ENCODE measurements at places on chromosomes 4 and X.

GRCh38 chr4:17398035-17398434, 113.9 kb downstream of the QDPR start:
- H3K27ac ChIP-seq: no peak overlapping the region
- DNase-seq: no peak
- no peaks in the 10 kb centered on the region for H3K4me1 ChIP-seq
- no peak overlapping the region for H3K4me3 ChIP-seq

GRCh38 chr4:119020158-119020557, 115.5 kb upstream of the MYOZ2 start:
- H3K27me3 ChIP-seq: peaks cover 25% of the 10 kb centered on the region
- no peak overlapping the region for H3K27ac ChIP-seq
- no peak overlapping the region for H3K4me3 ChIP-seq
- H3K4me1 ChIP-seq: no peaks in the 10 kb centered on the region

DNA sequence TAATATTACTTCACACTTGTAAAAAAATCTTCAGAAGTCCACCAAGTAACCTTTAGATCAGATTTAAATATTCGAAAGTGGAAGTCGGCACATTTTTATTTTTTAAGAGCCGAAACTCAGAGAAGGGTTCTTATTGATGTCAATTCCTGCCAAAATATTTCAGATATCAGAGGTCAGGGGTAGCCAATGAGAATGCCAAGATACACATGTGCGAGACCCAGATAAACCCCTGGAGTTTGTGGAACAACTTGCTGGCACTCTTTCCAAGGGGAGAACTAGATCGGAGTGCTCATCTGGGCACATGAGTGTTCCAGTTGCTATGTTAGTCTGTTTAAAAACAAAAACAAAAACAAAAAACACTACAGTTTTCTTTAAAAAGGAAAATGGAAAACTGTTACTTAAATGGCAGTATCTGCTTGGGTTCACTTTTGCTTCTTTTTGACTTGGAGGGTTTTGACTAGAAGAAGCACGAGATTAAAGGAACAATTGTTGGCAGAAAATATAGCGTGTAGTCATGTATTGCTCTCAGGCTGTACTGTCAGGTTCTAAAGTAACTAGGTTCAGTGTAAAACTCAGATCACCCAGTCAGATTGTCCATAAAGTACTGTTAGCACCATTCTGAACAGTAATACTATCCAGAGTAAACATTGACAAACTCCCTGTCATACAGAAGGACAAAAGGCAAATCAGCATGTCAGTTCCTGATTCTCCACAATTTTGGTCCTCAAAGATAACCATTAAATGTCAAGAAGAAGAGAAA, 188.0 kb upstream of the PACRGL start:
- DNase-seq: no peak
- no peaks in the 10 kb centered on the region for H3K36me3 ChIP-seq
- no peak overlapping the region for H3K27ac ChIP-seq
- H3K4me1 ChIP-seq: no peaks in the 10 kb centered on the region
- H3K27me3 ChIP-seq: no peaks in the 10 kb centered on the region
- no peak overlapping the region for H3K4me3 ChIP-seq

DNA sequence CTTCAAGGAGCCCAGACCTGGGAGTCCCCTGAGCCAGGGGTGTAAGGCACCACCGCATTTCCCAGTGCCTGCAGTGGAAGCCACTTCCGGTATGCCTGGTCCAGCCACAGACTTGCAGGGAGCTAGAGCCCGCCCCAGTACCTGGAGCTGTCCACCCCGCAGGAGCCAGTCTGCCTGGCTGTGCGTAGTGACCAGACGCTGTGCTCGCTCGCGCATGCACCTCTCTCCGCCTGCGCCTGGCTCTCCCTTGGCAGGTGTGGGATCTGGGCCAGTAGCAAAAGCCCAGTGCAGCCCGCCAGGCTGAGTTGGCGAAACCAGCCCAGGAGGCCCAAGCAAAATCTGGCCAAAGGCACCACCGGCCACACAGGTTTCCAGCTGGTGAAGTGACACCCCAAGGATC, 973.7 kb upstream of the AGA start:
- H3K27ac ChIP-seq: no peak overlapping the region
- no peak for DNase-seq
- no peaks in the 10 kb centered on the region for H3K4me1 ChIP-seq
- H3K27me3 ChIP-seq: no peaks in the 10 kb centered on the region
- H3K4me3 ChIP-seq: no peak overlapping the region

GRCh38 chr4:24846716-24847115, 51.3 kb downstream of the SOD3 start:
- DNase-seq: no peak
- H3K27me3 ChIP-seq: no peaks in the 10 kb centered on the region
- no peaks in the 10 kb centered on the region for H3K4me1 ChIP-seq
- no peak overlapping the region for H3K27ac ChIP-seq
- no peaks in the 10 kb centered on the region for H3K36me3 ChIP-seq
- H3K4me3 ChIP-seq: no peak overlapping the region

DNA sequence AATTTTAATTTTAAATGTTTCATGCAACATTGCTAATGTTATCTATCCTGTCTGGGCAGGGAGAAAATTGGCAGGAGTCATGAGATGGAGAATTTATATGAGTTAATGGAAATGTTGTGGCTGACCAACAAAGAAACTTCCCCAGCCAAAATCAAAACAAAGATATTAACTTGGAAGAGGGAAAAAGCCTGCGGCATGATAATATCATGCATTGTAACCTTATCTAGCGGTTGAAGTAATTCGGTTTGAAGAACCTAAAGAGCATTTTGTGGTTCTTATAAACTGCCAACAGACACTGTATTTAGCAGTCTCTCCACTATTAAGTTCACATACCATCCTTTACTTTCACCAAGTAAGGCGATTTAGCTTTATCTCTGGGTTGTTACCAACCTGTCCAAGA, 42.3 kb downstream of the DKK2 start:
- no peaks in the 10 kb centered on the region for H3K27me3 ChIP-seq
- no peak overlapping the region for H3K27ac ChIP-seq
- no peaks in the 10 kb centered on the region for H3K36me3 ChIP-seq
- H3K4me1 ChIP-seq: no peaks in the 10 kb centered on the region
- H3K4me3 ChIP-seq: no peak overlapping the region
- DNase-seq: no peak

- no peaks in the 10 kb centered on the region for H3K27me3 ChIP-seq
- no peak overlapping the region for H3K4me3 ChIP-seq
- H3K36me3 ChIP-seq: no peaks in the 10 kb centered on the region
- no peak overlapping the region for H3K27ac ChIP-seq
- no peak for DNase-seq
Measured at GRCh38 chr4:54696649-54697048, 38.9 kb downstream of the KIT start.

- H3K27ac ChIP-seq: no peak overlapping the region
- H3K4me3 ChIP-seq: no peak overlapping the region
- H3K36me3 ChIP-seq: no peaks in the 10 kb centered on the region
- DNase-seq: no peak
Measured at GRCh38 chrX:31268359-31268758, 196.5 kb upstream of the FTHL17 start.

DNA sequence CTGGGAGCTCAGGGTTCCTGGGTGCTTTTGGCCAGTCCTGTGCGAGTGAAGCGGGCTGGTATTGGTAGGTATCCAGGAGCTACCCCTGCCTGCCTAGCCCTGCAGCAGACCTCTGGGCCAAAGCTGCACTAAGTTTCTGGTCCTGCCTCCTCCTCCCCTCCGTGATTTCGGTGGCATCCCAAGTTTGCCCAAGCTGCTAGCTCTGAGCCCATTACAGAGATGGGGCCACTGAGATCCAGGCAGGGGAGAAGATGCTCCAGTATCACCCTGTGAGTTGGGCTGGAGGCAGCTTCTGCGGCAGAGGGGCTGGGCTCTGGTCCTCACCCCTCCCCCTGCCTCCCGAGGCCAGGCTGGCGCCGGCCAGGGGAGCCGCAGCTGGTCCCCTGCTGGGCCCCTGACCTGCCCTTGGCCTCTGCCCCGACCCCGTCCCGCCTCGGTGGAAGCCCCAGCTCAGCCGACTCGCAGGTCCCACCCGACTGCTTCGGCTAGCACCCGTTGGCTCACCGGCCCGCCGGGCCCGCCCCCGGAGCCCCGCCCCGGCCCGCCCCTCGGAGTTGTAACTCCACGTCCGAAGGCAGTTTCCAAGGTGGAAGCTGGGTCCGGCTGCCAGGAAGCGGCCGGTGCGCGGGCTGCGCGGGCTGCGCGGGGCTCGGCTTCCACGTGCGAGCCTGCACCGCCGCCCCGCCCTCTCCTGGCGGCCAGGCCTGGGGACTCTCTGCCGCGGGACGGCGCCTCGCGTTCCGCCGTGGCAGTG, at the start of gene DUSP9:
TSS of gene DUSP9 (plus strand) at position 584 of the 754 bp plus-strand sequence. CDS start 751 bp downstream, outside the sequence.
- H3K36me3 ChIP-seq: no peaks in the 10 kb centered on the region
- peak within 1 kb of the TSS; percentile 5 for H3K4me3 ChIP-seq
- no peak for DNase-seq
- no peak within 1 kb of the TSS for H3K27ac ChIP-seq

GRCh38 chr4:128282516-128282915, 5.1 kb downstream of the PGRMC2 start:
- no peaks in the 10 kb centered on the region for H3K27me3 ChIP-seq
- H3K4me3 ChIP-seq: no peak overlapping the region
- no peak for DNase-seq
- no peak overlapping the region for H3K27ac ChIP-seq
- peaks cover 36% of the 10 kb centered on the region for H3K36me3 ChIP-seq

- H3K36me3 ChIP-seq: no peaks in the 10 kb centered on the region
- no peak overlapping the region for H3K4me3 ChIP-seq
- H3K27ac ChIP-seq: no peak overlapping the region
Measured at GRCh38 chrX:4094926-4095325, 381.5 kb upstream of the PRKX start.

DNA sequence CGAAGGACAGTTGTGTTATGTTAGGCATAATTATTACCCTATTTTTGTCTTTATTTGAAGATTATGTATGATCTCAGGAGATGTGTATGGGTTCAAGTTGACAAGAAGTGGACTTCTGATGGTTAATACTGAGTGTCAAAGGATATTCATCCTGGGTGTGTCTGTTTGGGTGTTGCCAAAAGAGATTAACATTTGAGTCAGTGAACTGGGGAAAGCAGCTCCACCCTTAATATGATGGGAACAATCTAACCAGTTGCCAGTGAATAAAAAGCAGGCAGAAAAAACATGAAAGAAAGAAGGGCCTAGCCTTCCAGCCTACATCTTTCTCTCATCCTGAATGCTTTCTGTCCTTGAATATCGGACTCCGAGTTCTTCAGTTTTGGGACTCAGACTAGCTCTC, 332.6 kb downstream of the DTHD1 start:
- no peak overlapping the region for H3K27ac ChIP-seq
- H3K4me1 ChIP-seq: no peaks in the 10 kb centered on the region
- H3K36me3 ChIP-seq: no peaks in the 10 kb centered on the region

DNA sequence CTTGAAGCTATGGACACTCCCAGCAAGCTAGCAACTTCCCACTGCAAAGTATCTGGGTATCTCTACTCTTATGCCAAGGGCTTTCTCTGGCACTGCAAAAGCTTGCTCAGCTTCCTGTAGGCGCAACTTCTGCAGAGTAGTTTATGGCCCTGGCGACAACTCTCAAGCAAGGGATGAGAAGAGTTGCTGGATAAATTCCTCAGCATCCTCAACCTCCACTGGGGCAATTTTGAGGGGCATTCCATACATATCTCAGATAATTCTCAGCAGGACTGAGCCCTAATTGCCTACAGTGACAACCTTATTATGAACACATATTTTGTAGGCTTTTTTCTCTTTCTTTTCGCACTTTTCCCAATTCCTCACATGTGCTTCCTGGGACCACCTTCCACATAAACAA, 31.2 kb upstream of the TAB3 start:
- no peak overlapping the region for H3K27ac ChIP-seq
- no peak for DNase-seq
- no peaks in the 10 kb centered on the region for H3K36me3 ChIP-seq
- no peak overlapping the region for H3K4me3 ChIP-seq
- H3K4me1 ChIP-seq: no peaks in the 10 kb centered on the region
- H3K27me3 ChIP-seq: peaks cover 13% of the 10 kb centered on the region

GRCh38 chr4:2830632-2831610, 12.7 kb upstream of the ADD1 start:
- peaks cover 39% of the 10 kb centered on the region for H3K36me3 ChIP-seq
- H3K4me3 ChIP-seq: no peak overlapping the region
- H3K4me1 ChIP-seq: peaks cover 10% of the 10 kb centered on the region
- DNase-seq: no peak
- no peak overlapping the region for H3K27ac ChIP-seq

DNA sequence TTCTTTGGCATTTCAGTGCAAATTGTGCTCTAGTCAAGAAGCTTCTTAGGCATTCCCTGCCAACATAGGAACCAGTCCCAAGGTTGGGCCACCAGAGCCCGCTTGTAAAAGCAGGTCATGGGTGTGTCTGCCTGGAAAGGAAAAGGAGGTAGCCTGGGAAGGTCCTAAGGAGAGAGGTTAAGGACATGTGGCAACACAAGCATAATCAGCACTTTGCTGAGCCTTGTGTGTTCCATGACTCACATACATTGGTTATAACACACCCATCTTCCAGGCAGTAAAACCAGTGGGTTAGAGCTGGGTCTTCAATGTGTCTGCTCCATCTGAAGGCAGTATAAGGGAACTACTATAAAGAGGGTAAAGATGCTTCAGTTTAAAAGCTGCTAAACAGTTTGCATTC, 165.0 kb downstream of the FHIP1A start:
- H3K4me1 ChIP-seq: no peaks in the 10 kb centered on the region
- no peak overlapping the region for H3K27ac ChIP-seq
- no peaks in the 10 kb centered on the region for H3K27me3 ChIP-seq
- H3K36me3 ChIP-seq: no peaks in the 10 kb centered on the region
- no peak for DNase-seq

DNA sequence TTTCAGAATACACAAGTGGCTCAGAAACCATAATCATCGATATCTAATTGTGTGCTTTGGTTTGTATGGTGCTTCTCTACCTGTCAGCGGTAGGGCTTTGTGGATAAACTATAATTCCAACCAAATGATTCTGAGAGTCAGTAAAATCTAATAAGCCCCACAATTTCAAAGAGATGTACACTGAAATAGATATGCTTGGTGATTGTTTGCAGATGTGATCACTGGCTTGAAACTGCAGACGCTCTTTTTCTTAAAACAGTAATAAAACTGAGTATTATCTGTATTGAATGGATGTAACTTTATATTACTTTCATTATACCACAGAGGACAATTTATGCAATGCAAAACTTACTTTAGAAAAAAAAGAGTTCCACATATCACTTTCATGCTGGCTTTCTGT, 198.8 kb upstream of the ANXA10 start:
- H3K36me3 ChIP-seq: no peaks in the 10 kb centered on the region
- H3K27me3 ChIP-seq: no peaks in the 10 kb centered on the region
- H3K27ac ChIP-seq: no peak overlapping the region
- no peak for DNase-seq
